Brain (organoid and tissue), 16 donors: ENCODE measurements at places on chromosomes 3 and 15.

DNA sequence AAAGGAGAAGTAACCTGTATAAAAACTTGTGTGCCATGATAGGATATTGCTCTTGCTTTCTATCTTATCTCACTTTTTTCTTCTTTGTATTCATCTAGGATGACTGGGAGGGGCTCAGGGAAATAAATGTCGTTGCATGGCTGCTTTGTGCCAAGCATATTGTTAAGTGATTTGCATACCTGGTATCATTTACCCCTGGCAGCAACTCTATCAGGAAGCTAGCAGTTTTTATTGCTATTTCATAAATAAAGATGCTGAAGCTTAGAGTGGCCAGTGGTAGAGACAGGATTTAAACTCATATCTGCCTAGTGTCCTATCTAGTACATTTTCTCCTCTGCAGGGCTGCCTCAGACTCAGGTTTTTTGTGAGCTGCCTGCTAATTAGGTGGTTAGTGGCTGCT, 253.3 kb downstream of the PTPRG start:
- DNase-seq: no peak

DNA sequence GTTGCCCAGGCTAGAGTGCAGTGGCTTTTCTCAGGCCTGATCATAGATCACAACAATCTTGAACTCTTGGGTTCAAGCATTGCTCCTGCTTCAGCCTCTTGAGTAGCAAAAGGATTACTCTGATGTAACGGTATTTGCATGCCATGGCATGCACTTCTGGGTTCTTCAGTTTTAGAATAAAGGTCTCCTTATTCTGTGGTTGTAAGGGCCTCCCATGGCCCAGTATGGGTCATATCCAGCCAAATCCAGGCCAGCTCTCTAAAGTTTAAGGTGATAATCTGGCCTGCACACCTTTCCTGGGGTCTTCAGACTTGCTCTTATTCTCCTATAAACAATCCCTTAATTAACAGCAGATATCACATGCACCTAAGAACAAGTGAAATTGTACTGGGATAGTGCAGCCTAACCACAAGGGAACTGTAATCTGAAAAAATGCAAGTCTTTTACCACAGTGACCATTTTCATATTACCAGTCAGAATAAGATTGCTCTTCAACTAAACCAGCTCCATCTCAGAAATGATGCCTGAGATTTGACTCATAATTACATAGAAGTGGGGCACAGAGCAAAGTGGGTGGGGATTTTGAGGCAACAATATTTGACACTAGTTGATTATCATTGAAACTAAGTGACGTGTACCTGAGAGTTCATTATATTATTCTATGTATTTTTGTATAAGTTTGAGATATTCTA, 25.4 kb downstream of the COMMD2 start:
- no peak for DNase-seq

DNA sequence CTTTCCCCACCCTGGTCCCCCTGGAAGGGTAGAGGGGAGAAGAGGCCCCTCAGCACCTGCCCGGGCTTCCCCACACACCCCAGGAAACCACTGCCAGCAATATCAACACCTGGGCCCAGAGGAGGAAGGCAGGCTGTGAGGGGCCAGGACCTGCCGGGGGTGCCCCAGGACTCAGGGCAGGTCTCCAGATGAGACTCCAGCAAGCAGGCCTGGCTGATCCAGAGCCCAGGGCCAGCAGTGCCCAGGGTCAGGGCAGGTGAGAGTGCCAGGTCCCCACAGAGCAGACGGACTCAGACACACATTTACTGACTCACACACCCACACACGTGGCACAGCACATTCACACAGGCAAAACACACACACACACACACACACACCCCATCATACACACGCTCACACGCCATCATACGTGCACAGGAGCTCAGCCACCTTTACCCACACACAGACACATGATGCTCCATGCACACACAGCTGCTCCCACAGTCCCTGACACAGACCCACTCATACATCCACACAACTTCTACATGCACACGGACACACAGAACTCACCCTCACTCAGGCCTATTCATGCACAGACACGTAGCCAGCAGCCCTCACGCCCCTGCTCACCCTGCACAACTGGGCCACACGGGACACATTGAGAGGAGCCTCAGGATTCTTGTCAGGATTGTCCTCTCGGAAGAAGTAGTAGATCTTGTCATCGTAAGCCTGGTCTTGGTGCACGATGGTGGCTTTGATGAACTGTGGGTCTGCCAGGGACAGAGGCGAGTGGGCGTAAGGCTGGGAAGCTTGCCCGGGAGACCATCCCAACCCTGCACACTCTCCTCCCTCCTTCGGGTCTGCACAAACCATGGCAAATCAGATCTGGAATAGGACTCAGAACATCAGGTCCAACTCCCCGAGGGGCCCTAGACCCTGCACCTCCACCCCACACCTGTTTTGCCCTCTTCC, 17.5 kb downstream of the SEMA7A start:
- no peak for DNase-seq

- peak; percentile 64 for DNase-seq
Measured at GRCh38 chr3:25663869-25664811, 567 bp downstream of the TOP2B start.

- no peak for DNase-seq
Measured at GRCh38 chr15:48718646-48719045, 73.1 kb upstream of the FBN1 start.

DNA sequence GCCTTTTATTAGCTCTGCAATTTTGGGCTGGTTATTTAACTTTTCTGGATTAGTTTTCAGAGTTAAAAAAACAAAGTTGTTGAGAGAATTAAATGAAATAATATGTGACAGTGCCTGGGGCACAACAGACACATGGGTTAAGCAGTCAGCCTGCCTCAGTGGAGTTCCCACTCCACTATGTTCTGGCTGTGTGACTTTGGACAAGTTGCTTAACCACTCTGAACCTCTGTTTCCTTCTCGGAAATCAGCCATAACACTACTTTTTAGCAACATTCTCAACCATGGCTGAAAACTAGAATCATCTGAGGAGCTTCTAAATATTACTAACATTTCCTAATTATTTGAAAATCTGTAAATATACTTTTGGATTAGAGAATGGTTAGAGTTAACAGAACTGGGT, 56.5 kb upstream of the SLC6A11 start:
- no peak for DNase-seq

DNA sequence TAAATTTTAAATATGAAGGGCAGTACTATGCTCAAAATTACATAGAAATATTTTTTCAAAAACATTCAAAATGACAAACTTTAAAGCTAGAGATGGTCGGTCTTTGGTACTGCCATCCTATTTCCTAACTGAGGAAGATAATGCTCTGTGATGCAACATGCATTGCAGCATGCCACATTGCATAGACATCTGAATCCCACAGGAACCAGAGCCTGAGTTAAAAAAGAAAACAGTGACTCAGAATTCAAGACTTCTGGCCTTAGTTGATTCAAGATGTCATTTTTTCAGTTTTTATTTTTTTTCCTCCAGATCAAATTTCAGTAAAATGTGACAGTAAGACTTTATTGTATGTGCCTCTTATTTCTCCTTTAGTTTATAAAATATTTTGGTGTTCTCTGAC, 33.1 kb downstream of the TP63 start:
- DNase-seq: no peak

DNA sequence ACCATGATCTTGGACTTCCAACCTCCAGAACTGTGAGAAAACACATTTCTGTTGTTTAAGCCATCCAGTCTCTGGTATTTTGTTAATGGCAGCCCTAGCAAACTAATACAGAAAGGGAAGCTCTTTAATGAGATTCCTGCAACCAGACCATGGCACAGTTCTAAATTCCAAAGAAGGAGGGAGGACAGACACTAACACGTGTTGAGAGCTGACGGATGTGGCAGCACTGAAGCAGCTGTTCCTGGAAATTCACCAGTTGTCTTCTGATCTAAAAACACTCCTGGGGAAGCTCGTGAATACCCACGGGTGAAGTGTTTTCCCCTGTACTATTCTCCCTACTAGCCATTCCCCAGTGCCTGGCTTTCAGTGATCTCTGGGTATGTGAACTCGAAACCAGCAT, 56.7 kb downstream of the RPL22L1 start:
- no peak for DNase-seq

DNA sequence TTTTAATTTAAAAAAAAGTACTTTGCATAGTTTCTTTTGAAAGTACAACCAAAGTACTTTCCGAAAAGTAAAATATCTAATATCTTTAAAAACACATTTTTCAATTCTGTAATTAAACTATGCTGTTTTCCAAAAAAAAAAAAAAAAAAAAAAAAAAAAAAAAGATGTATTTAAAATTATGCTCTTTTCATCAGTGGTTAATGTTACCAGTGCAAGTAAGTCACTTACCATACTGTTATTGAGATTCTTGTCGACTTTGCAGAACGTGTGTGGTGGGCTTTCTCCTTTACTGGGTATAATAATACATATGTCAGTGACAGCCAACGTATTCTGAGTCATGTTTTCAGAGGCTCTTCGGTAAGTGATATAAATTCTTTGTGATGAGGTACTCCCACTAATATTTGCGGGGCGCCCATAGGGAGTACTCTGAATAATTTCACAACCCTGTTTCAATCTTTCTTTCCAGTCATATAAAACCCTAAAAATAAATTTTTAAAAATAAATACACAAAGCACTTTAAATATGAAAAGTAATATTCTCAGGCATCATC, 39.9 kb downstream of the DENND4A start:
- no peak for DNase-seq

GRCh38 chr3:149608987-149609386, 48.8 kb downstream of the WWTR1 start:
- DNase-seq: no peak

DNA sequence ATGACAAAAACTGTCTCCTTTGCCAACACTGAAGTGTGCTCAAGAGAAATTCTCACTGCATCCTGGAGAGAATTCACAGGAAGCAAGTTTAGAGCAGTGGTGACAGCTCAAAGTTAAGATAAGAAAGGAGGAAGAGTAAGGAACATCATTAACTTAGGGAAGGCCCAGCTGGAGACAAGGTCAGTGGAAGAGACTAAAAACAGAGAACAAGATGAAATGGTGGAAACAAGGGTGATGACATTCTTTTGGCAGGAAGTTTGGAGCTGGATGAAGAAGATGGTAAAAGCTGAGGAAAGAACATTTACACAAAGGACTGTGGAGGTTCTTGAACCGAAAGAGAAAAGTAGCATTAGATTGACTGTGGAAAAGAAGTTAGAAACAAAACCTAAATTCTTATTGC, 6.7 kb upstream of the SUCLG2 start:
- DNase-seq: no peak

GRCh38 chr15:34336231-34336990, 1.2 kb downstream of the SLC12A6 start:
- DNase-seq: no peak

- no peak for DNase-seq
Measured at GRCh38 chr3:147758771-147759170, 349.6 kb downstream of the ZIC1 start.

DNA sequence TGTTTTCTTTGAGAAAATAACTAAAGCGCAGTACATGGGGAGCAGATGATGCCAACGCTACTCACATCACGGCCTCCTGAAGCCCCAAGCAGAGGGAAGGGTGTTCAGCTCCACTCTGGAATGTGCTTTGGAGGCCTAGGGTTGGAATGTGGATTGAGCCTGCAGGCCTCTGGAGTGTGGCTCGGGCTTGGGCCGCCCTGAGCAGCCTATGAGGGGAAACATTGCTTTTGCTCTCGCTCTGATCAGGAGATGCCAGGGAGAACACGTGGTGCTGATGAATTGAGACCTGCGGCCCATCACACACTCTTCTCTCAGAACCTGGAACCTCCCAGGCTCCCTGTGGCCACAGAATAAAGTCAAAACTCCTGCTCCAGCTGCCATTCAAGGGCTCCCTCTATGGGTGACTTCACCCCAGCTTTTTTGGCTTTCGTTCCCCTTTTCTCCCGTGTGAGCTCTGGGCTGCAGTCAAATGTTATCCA, 23.3 kb downstream of the CCDC13 start:
- no peak for DNase-seq

DNA sequence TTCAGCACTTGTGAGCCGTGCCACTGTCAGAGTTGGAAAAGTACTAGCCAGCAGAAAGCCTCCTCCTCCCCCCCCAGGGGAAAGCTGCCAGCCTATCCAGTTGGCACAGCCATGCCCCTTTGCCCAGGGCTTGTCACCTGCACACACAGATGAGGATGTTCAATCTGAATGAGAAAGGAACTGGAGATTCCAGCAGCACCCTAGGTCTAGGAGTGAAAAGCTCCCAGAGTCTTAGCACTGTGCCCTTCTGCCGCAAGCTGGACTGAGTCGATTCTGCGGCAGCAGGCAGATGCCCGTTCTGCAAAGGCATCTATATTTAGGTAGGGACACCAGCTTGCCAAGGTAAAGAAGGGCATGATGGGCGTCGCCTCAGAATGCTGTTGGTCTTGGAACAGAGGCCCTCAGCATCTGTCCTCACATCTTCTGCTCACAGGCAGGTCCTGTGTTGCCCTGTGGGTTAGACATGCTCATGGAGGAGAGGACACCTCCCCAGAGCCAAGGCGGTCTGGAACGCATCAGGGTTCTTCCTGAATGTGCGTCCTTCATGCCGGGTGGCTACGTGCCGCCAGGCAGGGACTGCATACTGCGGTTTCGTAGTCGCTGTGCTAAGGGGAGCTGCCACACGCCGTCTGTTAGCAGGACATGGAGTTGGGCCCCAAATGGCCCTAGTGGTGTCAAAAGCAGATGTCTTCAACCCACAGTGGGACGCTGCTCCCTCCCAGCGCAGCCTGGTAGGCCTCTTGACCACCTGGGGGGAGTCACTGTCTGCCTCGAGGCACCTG, 109.5 kb downstream of the VGLL4 start:
- DNase-seq: no peak

GRCh38 chr3:157669416-157669815, 166.2 kb upstream of the VEPH1 start:
- DNase-seq: no peak

DNA sequence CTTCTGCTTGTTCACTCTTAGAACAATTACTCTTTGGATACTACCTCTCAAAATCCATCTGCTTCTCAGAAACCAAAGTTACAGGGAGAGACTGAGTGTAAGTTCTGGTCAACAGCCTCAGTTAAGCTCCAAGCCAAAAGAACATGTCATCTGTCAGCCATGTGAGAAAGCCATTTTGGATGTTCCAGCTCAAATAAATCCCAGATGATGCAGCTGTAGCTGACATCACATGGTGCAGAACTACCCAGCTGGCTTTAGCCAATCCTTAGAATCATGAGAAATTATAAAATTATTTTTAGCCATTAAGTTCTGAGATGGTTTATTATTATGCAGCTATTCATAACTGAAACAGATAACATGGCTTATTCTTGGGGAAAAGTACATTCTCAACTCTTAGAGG, 696.0 kb downstream of the ZNF385D start:
- no peak for DNase-seq

GRCh38 chr15:41334293-41335120, 1.8 kb downstream of the NUSAP1 start:
- no peak for DNase-seq

DNA sequence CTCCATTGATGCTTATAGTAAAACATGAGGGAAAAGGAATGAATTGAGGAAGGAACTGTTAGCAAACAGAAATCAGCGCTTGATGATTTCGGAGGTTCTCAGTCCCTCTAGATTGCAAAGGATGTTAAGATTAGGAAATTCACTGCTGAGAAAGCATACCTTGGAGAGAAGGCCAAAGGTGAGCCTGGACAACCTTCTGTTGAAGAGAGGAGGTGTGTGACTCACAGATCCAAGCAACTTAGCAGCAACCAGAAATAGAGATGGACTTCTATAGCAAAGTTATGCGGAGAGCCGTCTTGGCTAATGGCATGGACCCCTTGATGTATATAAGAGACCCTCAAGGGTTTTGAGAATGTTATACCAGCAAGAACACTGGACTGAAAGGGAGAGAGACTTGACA, 114.3 kb downstream of the EEFSEC start:
- DNase-seq: no peak
